ENCODE measurements at places on chromosomes 16 and 17.

- DNase-seq = no peak
These were observed 377 bp downstream of the USP32 start for GRCh38 chr17:60391471-60392041.

DNA sequence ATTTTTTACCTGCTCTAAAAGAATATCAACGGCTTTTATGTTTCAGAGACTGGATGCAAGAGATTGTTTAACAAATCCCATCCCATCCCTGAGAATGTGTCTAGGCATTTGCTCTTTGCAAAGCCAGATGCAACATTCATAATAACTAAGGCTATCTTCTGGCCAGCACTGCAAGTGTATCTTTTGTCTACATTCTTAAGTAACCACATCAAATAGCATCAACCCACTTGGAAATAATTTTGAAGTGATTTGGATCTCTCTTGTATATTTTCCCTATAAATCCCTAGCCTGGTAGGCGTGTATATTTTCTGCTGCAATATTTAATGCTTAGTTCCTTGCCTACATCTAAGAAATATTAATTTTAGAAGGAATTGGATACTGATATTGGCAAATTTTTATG, 64.3 kb downstream of the PIGL start:
- no peak for DNase-seq

GRCh38 chr17:16975277-16975651, 3.3 kb upstream of the TNFRSF13B start:
- DNase-seq = peak; percentile 32

DNA sequence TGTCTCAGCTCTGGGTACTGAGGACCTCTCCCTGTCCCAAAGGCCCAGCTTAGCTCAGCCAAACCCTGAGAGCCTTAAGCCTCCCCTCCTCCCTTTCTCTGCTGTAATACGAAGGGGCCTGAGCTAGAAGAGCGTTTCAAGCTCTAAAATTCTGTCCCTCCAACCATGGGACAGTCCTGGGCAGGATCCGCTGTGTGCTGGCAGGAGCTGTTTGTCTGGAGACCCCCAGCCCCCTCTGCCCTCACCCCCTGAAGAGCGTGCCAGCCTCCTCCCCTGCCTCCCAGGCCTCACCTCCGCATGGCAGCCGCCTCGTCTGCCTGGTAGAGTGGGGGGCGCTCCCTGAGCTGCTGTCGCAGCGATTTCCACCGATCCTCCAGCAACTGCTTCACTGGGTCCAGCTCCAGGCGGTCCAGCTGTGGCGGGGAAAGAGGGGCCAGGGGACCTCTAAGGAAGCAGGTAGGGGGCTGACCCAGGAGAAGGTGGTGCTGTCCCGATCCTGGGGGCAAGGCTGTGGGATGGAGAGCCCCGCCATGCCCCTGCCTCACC, 14.7 kb downstream of the UBALD2 start:
- DNase-seq = no peak

DNA sequence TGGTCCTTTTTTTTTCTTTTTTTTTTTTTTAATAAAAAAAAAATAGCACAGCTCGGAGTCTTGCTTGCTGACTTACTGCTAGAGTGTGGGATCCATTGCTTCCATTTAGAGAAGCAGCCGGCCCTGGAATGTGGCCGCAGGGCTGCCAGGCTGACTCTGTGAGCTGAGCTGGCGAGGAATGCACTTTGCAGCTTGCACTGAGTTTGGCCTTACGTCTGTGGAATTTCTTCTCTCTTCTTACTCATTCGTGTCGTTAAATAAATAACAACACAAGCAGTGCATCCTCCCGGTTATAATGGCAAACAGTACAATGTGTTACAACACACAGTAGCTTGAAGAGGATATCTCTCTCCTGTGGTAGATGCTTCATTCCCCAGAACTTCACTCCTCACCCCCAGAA, 69.2 kb downstream of the PRKCB start:
- no peak for DNase-seq

DNA sequence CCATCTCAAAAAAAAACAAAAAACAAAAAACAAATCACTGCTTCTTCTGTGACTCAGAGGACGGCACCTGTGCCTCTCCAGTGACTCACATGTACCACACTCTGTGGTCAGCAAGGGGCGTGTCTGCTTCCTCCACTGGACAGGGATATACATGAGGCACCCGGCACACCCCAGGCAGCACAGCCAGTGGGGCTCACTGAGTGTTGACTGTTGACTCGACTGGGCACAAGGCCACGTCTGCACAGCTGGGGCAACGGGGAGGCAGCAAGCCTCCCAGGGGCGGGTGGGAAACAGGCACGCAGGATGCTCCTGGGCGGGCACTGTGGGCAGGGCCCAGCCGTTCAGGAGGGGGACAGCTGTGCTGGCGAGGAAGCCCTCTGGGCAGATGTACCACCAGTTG, 64.1 kb downstream of the TIMM22 start:
- DNase-seq = peak; percentile 93

DNA sequence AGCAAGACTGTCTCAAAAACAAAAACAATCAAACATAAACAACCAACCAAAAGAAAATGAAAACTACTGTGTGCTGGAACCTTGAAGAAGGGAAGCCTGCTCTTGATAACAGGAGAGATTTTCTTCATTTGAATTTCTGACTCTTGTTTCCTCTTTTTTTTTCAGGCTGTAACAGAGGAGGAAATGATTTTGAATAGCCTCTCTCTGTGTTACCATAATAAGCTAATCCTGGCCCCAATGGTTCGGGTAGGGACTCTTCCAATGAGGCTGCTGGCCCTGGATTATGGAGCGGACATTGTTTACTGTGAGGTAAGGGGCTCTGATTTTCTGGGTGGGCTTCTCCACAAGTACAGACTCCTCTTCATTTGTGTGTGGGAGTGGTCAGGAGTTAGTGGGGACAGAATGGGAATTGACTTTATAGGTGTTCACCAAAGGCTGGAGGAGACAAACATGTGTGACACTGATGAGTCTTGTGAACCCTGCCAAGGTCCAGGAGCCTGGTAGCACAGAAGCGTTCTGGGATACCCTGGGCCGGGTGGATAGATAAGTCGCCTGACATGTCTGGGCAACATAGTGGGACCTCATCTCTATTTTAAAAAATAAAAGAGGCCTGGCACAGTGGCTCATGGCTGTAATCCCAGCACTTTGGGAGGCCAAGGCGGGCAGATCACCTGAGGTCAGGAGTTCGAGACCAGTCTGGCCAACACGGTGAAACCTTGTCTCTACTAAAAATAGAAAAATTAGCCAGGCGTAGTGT, 14.9 kb downstream of the DUS2 start:
- no peak for DNase-seq

DNA sequence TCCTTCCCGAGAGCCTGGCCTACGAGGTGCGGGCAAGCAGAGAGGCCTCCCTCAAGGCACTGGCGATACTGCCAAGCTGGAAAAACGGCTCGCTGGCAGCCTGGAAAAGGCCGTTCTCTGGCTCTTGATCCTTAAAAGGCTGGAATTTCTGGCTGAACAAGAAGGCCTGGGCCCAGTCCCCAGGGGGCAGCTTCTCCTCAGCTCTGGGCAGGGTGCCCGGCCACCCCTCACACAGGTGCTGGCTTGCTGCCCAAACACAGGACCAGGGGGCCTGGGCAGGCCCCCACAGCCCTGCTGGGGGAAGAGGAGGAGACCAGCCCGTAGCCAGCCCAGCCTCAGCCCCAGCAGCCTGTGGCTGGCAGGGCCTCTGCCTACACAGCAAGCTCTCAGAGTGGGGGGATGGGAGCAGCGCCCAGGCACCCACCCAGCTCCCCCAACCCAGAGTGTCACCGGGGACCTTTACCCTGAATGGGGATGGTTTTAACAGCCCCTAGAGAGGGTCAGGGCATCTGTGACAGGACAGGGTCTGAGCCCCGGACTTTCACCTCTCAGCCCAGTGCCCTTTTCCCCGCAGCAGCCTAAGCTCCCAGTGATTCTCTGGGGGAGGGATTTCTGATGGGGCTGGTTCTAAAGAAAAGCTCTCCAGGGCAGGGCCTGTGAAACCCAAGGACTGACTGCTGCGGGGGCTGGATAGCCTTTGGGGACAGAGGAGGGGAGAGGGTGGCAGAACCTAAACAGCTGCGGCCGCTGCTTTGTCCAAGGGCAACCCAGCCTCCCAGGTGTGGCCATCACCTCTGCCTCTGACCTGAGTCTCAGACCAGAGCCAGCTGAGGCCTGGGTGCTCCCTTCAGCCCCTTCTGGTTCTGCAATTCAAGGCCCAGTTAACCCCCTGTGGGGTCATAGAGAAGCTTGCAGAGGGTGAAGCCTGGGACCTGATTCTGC, 38.6 kb upstream of the TOB1 start:
- DNase-seq = no peak

DNA sequence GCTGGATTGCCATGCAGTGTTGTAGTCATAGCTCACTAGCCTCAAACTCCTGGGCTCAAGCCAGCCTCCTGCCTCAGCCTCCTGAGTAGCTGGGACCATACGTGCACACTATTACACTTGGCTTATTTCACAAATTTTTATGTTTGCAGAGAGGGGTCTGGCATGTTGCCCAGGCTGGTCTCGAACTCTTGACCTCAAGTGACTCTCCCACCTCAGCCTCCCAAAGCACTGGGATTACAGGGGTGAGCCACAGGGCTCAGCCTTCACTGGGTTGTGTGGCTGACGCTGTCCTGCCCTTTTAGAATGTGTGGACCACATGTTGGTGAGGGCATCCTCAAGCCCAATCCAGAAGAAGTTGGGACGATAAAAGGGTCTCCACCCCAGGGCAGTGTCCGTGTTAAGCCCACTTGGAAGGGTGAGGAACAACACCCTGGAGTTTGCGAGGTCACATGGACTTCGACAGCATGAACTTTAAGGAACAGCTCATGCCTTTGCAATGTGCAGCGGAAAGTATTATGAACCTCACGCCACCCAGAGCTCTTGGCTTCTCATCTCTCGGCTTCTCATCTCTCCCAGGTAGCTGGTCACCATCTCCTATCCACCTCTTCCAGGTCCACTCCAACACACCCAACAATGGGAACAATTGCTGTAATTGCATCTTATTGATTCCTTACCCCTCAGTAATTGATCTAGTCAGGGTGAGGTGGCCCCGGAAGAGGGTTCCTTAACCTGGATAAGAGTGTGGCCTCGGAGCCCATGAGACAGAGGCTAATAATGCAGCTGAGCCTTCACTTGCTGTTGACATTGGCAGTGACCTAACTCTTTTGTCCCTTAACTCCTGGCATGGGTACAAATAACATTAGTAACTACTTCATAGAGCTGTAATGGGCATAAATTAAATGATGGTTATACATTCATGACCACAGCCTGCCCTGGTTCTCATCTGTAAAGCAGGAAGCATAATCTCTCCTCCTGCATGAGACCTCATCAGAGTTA, 6.7 kb downstream of the FOXL1 start:
- DNase-seq = no peak

DNA sequence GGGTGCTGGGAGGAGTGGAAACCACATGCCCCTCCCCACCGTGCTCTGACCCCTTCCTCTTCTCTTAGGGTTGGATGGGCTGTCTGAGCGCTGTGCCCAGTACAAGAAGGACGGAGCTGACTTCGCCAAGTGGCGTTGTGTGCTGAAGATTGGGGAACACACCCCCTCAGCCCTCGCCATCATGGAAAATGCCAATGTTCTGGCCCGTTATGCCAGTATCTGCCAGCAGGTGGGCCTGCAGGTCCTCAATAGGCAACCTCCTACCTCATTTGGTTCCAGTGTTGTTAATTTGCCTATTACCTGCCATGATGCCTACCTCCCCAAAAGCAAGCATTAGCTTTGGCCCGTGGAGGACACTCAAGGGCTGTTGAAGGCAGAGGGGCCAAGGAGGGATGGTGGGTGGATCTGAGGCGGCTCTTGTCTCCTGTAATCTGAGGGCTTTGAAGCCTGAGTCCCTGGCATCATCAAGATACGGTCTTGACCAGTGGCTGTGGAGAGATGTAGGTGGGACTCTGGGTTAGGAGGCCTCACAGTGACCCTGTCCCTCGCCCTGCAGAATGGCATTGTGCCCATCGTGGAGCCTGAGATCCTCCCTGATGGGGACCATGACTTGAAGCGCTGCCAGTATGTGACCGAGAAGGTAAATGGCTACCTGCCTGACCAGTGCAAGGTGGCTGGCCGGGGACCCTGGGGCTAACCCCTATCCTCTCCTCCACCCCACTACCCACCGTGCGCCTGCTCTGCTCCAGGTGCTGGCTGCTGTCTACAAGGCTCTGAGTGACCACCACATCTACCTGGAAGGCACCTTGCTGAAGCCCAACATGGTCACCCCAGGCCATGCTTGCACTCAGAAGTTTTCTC, 3.4 kb downstream of the ALDOA start:
- DNase-seq = peak; percentile 57

GRCh38 chr16:85546585-85547447, 66.3 kb upstream of the GSE1 start:
- no peak for DNase-seq

DNA sequence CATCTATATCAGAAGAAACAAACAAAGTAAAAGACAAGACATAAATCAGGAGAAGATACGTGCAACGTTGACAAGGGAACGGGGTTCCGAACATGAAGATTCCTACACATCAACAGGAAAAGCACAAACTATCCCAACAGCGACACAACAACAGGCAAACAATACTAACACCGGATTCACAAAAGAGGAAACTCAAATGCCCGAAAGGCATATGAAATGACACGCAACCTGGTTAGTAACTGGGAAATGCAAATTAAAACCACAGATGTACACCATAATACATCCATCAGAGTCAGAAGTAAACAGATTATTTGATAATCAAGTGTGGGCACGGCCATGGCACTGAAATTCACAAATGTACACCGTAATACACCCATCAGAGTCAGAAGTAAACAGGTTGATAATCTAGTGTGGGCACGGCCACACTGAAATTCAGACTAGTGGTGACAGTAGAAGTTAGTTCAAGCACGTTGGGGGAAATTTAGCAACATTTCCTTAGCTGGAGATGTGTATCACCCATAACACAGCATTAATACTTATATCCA, 171.9 kb upstream of the RPH3AL start:
- no peak for DNase-seq

- DNase-seq = peak; percentile 11
These were observed 8.7 kb downstream of the HOXB1 start for GRCh38 chr17:48522031-48522653.

GRCh38 chr16:15498427-15499175, 64.2 kb downstream of the BMERB1 start:
- no peak for DNase-seq

GRCh38 chr17:80424261-80424660, 9.3 kb downstream of the ENDOV start:
- peak; percentile 32 for DNase-seq

DNA sequence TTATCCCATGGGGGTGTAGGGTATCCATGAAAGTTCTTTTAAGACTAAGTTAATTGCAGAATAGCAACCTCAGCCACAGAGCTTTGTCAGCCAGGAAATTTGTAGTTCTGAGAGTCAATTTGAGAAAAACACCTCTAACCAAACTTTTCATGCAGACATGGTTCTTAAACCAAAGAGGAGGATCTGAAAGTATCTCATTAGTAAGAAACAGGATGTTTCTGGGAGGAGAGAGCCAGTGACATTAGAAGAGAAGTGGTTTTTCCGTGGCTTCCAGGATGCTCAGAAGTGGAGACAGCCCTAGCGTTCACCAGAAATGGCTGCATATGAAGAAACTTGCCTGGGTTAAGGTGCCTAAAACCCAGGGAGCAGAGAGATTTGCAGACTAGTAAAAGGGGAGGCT, 7.9 kb downstream of the GNAO1 start:
- peak; percentile 38 for DNase-seq
